ENCODE measurements at places on chromosomes 3 and 15.

DNA sequence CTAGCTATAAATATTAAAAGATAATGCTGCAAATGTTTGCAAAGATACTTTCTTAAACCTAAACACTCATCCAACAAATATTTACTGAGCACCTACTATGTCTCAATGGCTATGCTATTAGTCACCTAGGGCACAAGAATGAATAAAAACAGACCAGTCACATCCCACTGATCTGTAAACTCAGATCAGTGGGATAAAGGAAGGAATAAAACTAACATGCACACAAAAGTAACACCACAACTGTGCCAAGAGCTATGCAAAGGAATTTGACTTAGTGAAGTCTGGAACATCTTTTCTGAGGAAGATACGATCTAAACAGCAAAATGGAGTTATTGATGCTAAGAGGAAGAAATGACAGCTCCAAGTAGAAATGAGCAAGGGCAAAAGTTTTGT lies 56.6 kb downstream of the CBLB start:
- no peak for DNase-seq

DNA sequence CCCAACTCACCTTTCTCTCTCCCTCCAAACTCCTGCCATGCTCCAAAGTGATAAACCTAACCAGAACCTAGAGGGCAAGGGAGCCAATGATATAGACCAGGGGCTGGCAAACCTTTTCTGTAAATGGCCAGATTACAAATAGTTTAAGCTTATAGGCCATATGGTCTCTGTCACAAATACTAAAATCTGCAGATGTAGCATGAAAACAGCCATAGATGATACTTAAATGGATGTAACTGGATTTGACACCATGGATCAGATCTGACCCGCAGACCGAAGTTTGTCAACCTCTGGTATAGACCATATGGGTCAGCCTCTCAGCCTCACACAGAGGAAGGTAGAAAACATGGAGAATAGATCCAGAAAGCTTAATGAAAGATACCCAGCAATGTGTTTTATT lies 165.2 kb upstream of the STT3B start:
- DNase-seq: no peak

- peak; percentile 77 for DNase-seq
Measured at GRCh38 chr3:50112462-50112861, 23.7 kb downstream of the RBM5 start.

DNA sequence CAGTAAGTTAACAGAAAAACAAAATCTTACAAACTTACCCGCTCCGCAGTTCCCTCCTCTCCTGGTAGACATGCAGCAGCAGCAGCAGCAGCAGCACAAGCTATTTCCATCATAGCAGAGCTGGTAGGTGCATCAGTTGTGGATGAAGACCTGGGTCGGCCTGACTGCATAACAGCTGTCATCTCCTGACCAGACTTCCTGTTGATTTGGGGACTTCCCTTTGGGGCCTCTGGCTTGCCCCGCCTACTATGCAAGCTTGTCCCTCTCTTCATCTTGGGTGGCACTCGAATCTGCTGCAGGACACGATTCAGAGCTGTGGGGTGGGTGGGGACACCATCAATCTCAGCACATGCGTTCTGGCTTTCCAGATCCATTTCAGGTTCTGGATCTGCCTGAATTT lies 65.7 kb downstream of the TMCC1 start:
- no peak for DNase-seq

GRCh38 chr15:84883916-84884781 lies at the start of gene SLC28A1:
Gene SLC28A1 (plus strand): TSS chr15:84884662. CDS start chr15:84887761, 3,099 bp downstream.
- no peak for DNase-seq

- no peak for DNase-seq
Measured at GRCh38 chr3:183968666-183969245, 48.9 kb downstream of the ABCC5 start.

- no peak for DNase-seq
Measured at GRCh38 chr15:63668601-63669000, 71.4 kb downstream of the FBXL22 start.

DNA sequence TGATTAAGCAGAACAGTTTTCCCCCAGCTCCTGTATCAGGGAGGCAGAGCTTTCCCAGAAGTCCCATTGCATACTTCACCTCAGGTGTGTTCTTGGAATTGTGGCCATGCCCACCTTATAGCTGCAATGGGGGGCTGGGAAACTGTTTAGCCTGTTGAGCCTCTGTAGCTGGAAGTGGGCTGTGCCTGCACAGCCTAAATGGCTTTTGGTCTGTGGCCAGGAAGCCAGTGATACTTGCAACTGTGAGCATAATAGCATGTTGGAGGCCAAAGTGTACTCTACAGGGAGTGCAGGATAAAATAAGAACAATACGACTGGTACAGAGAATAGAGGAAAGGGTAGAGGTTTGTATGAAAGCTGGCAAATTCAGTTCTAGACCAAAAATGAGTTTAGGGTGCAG lies 248.5 kb downstream of the PTPRG start:
- DNase-seq: no peak

- no peak for DNase-seq
Measured at GRCh38 chr15:78313383-78313782, 14.0 kb upstream of the SKIC8 start.

DNA sequence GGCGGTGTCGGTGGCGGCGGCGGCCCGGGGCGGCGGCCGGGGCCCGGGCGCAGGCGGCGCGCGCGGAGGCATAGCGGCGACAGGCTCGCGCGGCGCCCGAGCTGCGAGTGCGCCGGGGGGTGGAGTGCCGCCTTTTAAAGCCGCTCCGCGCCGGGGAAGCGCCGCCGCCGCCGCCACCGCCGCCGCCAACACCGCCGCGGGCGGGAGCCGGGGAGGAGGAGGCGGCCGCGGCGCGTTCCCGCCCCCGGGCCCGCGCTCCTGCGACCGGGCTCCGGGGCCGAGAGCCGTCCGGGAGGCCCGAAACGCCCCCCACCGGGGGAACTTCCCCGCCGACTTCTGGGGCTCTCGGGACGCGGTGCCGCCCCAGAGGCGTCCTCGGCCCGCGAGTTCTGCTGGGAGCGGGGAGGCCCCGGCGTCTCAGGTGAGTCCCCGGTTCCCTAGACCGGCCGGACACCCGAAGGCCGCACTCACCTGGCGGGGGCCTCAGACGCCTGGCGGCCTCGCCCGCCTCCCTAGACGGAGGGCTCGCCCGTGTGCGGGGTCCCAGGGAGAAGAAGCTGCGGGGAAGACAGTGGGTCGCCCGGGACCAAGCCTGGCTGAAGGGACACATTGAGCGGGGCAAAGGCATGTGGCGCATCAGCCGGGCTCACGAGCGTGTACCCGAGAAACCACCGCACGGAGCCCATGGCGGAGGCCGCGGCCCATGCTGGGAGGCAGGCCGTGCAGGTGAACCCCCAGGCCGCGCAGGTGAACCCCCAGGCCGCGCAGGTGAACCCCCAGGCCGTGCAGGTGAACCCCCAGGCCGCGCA lies at the start of gene PCSK6:
Gene PCSK6 (minus strand): TSS at position 109 of the 809 bp plus-strand sequence. CDS start 37 bp downstream, at position 72.
- no peak for DNase-seq

DNA sequence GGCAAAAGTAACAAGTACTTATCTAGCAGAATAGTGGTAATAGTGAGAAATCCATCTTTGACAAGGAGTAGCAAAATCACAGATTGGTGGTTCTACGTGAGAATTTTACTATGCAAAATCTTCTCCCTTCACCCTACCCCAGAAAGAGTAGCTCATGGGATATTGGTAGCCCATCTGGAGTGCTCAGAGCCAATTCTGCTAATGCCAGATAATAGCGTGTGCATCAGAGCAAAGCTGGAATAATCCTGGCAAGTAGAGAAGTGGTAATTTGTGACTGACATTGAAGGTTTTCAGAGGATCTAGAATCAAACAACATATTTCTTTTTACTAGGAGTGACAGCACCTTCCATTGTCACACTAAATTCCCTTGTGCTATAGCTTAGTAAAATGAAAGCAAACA lies 192.9 kb downstream of the ZBBX start:
- no peak for DNase-seq

- DNase-seq: no peak
Measured at GRCh38 chr3:10683106-10683505, 132.9 kb upstream of the SLC6A11 start.

DNA sequence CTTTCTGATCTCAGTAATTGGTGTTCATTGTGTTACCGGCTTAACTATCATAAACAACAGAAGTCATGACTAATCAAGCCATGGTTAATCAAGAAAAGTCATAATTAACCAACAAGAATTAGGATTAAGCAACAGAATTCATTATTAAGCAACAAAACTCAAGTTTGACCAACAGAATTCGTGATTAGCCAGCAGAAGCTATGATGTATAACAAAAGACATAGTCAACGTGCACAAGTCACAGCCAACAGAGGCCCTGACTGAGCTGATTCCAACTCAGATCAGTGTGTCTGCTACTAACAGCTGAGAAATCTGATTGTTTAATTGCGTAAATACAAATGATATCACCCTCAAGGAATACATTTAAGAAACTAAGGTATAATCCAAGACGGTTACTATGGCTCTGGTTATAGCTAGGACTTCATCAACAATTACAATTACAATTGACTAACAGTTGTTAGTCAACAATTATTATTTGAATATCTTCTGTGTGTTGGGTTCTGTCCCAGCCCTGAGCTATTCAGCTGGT lies 67.7 kb downstream of the RARB start:
- DNase-seq: no peak

DNA sequence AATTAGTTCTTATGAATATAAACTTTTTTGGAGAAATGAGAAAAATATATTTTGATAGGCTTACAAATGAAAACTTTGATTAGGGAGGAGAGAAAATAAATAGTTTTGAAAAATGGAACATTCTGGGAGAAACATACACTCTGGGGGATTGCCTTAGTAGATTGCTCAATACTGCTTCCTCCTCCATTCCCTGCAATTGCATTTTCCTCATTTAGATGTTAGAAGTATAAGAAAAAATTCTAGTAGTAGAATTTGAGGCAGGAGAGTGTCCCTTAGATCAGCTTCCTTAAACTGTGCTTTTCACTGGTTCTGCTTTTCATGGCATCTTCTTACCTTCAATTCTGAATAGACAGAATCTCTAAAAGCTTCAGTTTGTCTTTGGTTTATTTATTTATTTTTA lies 46.2 kb upstream of the CTDSPL2 start:
- no peak for DNase-seq

- DNase-seq: no peak
Measured at GRCh38 chr3:44272191-44272590, 30.5 kb downstream of the TOPAZ1 start.

DNA sequence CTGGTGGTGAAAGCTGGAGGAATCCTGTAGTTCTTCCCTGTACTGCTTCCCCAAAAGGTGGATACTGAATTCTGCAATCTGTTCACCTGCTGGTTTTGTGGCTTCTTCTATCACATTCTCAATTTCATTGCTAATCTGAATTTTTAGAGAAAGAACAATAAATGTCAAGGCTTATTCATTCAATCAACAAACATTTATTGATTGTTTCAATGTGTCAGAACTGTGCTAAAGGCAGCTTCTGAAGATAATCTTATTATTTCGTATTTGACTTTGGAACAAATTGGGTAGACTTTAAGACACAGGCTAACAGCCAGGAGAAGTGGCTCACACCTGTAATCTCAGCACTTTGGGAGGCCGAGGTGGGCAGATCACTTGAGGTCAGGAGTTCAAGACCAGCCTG lies 46.8 kb downstream of the IMPG2 start:
- no peak for DNase-seq

- DNase-seq: no peak
Measured at GRCh38 chr15:68598171-68599152, 19.7 kb downstream of the CORO2B start.

Data from NCI-H510A treated with DMSO at 0.1 percent for 48 hours (cell line).